ENCODE measurements at places on chromosomes 4 and X.
A peak's percentile ranks its signal among the peaks of the same experiment; 100 is the strongest.

DNA sequence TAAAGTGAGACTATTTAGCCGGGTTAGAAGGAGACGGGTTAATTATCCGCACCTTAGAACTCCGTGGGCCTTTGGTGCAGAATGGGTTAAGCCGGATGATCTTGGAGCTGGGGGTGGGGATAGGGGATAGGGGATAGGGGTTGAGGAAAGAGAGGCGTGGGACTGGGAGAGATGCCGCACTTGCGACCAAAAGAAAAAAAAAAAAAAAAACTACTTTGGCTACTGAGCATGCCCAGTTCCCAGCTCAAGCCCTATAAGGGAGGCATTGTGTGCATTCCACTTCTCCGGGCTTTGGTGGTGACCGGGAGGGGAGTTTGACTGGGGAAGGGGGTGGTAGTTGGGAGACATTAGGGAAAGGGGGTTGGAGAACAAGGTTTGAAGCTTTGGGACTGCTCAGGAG, at the start of gene SLITRK4:
Gene SLITRK4, minus strand, starts transcription at position 187 of the 400 bp plus-strand sequence. CDS start 4,993 bp downstream, outside the sequence.
- DNase-seq = peak; percentile 54

- no peak for DNase-seq
Observed at GRCh38 chrX:8728932-8729535, 2.9 kb downstream of the ANOS1 start.

- no peak for DNase-seq
Observed at GRCh38 chr4:61079976-61080375, 120.2 kb upstream of the ADGRL3 start.

- DNase-seq = no peak
Observed at GRCh38 chr4:102598762-102599374, 97.7 kb downstream of the NFKB1 start.

Data from Caki2 (cell line).